Vagina (tissue), 2 donors: ENCODE measurements at places on chromosomes 7 and 10. TPM values are rescaled to one million over a fixed set of nuclear protein-coding genes. Genes with fewer than 3 reads are reported as not detected.
A peak's percentile ranks its signal among the peaks of the same experiment; 100 is the strongest.

GRCh38 chr7:47371733-47372368, 210.1 kb downstream of the TNS3 start:
- no peak overlapping the region for H3K27ac ChIP-seq
- no peak overlapping the region for H3K4me3 ChIP-seq
- peaks cover 13% of the 10 kb centered on the region for H3K36me3 ChIP-seq

GRCh38 chr10:6310977-6311376, 108.2 kb downstream of the PFKFB3 start:
- H3K36me3 ChIP-seq, result no peaks in the 10 kb centered on the region
- no peak overlapping the region for H3K4me3 ChIP-seq
- H3K4me1 ChIP-seq, result no peaks in the 10 kb centered on the region
- no peaks in the 10 kb centered on the region for H3K27me3 ChIP-seq
- no peak for DNase-seq

Gene FGFR2
- 54.0 TPM for total RNA-seq

Gene CALCR
- total RNA-seq, result not detected

DNA sequence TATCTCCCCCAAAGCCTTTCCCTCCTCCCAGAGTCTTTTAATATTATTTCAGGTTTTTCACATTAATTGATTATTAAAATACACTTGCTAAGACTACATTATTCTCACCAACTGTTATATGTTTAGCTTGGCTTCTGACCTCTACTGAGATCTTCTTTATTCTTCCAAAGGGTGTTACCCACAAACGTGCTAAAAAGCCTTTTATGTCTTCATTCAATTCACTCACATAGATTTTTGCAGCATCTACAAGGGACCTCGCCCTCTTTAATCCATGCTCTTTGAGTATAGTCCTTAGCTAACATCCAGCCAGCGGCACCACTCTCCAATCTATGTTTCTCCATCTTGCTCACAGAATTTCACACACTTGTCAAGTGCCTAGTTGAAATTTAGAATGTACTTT, 115.9 kb downstream of the HIPK2 start:
- H3K27me3 ChIP-seq, result no peaks in the 10 kb centered on the region
- no peaks in the 10 kb centered on the region for H3K36me3 ChIP-seq
- H3K27ac ChIP-seq, result no peak overlapping the region
- DNase-seq, result no peak
- no peak overlapping the region for H3K4me3 ChIP-seq
- peaks cover 28% of the 10 kb centered on the region for H3K4me1 ChIP-seq

- no peak for DNase-seq
- no peaks in the 10 kb centered on the region for H3K4me1 ChIP-seq
- H3K4me3 ChIP-seq, result no peak overlapping the region
These were observed 46.4 kb upstream of the RSBN1L start for GRCh38 chr7:77649716-77650349.

DNA sequence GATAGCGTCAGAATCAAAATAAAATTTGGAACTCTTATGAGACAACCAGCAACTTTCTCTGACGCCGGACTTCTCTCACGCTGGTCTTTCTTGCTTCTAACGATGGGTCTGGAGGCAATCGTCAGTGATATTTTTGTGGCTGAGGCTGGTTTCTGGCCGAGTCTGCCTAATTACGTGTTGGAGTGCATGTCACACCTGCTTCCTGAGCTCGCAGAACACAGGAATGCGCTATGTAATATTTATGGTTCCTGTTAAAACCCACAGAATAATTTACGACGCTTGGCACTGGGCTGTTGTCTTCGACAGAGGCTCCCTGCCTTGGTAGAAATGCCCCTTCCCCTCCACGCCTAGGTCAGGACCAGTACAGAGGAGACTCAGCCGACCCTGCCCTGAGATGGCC, 64.9 kb downstream of the NPTX2 start:
- no peak overlapping the region for H3K4me3 ChIP-seq
- H3K27ac ChIP-seq, result no peak overlapping the region
- H3K27me3 ChIP-seq, result no peaks in the 10 kb centered on the region
- no peaks in the 10 kb centered on the region for H3K4me1 ChIP-seq
- DNase-seq, result no peak

Gene OPN1SW
- not detected for total RNA-seq

DNA sequence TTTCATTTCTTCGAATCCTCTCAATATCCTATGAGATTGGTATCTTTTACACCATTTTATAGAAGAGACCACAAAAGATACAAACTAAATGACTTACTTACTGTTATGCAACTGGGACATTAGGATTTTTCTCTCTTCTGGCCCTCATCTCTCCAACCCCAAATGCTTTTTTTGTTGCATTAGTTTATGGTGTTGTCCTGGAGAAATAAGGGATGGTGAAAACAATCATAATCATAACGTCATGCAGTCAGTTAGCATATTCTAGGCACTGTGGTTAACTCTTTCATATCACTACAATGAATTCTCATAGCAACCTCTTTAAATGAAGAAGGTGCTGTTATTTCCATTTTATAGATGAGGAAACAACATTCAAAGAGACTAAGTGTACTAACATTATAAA, 104.6 kb downstream of the PON1 start:
- H3K27ac ChIP-seq, result no peak overlapping the region
- no peak for DNase-seq
- no peaks in the 10 kb centered on the region for H3K36me3 ChIP-seq
- H3K4me3 ChIP-seq, result no peak overlapping the region

Gene WEE2
- not detected for total RNA-seq

Gene STEAP2
- 32.2 TPM for total RNA-seq

Gene LRRC61
- total RNA-seq, result 14.0 TPM

DNA sequence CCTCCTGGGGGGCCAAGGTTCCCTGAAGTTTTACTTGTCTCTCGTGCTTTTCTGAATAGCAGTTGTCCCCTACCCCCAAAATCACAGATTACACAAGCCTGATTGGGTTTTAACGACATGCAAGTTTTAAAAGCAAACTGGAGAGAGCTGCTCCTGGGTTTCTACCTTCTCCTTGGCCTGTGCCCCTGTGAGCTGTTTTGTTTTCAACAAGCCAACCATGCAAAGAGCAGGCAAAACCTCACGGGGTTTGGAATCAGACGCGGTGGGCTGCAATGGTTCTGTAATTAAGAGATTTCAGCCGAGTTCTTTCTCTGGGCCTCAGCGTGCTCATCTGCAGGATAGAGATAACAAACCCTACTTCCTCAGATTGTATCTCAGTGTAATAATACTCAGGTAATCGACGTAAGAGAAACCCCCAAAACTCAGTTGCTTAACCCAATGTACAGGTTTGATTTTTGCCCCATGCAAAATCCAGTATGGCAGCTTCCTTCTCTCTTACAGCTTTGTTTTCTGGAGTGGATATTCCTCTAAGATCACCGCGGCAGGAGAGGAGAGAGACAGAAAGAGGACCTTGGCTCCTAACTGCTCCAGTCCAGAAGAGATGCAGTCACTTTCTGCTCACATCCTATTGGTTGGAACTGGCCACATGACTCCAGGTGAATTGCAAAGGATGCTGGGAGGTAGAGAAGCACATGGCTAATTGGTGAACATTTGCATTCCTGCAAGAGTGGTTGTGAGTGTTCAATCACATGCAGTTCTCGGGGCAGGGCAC, 42.0 kb downstream of the MYL10 start:
- H3K36me3 ChIP-seq, result no peaks in the 10 kb centered on the region
- DNase-seq, result peak; percentile 58
- H3K27ac ChIP-seq, result no peak overlapping the region
- no peaks in the 10 kb centered on the region for H3K27me3 ChIP-seq

DNA sequence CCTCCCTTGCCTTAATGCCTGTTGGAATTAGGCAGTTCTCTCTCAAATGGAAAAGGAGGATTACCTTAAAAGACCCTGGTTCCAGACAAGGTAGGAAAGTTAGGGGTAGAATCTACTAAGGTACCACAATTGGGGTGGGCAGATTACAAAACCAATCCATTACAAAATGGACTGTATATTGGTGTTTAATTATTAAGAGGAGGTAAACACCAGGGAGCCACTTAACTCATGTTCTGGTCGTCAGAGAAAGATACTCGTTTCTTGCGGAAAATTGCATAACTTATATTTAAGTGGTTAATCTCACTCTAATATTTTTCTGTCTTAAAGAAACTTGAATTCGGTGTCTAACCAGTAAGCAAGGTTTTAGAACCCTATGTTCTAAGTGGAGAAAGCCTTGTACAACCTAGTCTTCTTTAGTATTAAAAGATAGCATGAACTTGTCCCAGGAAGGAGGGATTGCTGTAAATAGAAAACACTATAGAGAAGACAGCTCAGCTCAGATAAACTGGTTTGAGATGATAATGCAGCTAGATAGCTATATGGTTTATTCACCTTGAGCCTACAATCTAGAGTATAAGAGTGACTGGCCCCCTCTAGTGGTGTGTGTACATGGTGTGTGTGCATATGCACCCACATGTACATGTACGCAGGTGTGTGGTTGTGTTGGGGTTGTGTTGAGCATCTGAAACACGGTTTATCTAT, 58.0 kb upstream of the STRIP2 start:
- H3K36me3 ChIP-seq, result peaks cover 3% of the 10 kb centered on the region
- H3K4me1 ChIP-seq, result no peaks in the 10 kb centered on the region

DNA sequence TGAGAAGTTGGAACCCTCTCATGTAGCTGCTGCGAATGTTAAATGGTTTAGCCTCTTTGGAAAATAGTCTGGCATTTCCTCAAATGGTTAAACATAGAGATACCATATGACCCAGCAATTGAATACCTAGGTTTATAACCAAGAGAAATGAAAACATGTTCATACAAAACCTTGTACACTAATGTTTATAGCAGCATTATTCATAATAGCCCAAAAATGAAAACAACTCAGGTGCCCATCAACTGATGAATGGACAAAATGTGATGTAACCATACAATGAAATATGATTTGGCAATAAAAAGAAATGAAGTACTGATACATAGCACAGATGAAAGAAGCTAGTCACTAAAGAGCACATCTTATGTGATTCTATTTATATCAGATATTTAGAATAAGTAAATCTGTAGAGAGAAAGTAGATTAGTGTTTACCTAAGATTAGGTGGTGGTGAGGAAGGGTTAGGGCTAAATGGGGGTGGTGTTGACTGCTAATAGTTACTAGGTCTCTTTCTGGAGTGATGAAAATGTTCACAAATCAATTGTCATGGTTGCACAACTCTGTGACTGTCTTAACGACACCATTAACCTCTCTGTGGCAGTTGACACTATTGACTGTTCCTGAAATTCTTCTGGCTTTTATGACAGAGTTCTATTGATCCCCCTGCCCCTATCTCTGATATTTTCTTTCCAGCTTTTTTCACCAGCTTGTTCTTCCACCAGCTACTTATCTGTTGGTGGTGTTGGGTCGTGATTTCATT, 35.2 kb downstream of the VCL start:
- H3K4me3 ChIP-seq, result no peak overlapping the region
- no peak overlapping the region for H3K27ac ChIP-seq
- no peak for DNase-seq
- peaks cover 6% of the 10 kb centered on the region for H3K36me3 ChIP-seq
- peaks cover 39% of the 10 kb centered on the region for H3K4me1 ChIP-seq

DNA sequence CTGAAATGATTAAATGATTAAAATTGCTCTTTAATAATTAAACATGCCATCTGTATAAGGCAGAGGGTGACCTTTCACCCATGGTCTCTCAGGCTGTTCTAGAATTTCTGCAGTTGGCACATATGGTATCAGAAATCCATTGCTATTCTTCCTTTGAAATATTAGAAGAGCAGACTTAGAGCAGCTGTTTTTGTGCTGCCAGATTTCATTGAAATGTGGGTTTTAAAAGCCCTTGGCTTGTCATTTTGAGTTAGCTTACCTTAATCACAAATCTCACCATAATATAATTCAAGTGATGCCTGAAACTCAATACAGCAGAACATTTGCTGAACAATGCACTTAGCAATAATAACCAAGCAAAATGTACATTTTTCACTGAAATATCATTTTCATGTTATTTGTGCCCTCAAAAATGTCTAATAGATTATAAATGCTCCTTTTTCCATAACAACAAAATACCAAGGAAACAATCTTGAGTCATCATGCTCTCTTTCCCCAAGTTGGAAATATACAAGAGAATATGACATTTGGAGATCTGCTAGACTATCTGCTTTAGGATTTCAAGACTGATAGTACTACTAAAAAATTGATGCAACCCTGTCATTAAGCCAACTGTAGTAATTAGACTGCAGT, 16.1 kb upstream of the PTTG1IP2 start:
- no peaks in the 10 kb centered on the region for H3K27me3 ChIP-seq
- H3K4me3 ChIP-seq, result no peak overlapping the region
- H3K4me1 ChIP-seq, result peaks cover 8% of the 10 kb centered on the region
- no peak for DNase-seq

GRCh38 chr10:30625080-30625479, 4.5 kb downstream of the LYZL2 start:
- no peak overlapping the region for H3K27ac ChIP-seq
- no peaks in the 10 kb centered on the region for H3K27me3 ChIP-seq
- H3K4me1 ChIP-seq, result no peaks in the 10 kb centered on the region
- no peaks in the 10 kb centered on the region for H3K36me3 ChIP-seq

Gene AGAP4
- 13.5 TPM for total RNA-seq

- H3K4me3 ChIP-seq, result no peak overlapping the region
- H3K27ac ChIP-seq, result peak overlapping the region; percentile 69
- DNase-seq, result no peak
- no peaks in the 10 kb centered on the region for H3K27me3 ChIP-seq
These were observed 45.3 kb downstream of the JAZF1 start for GRCh38 chr7:28135315-28135714.

- no peaks in the 10 kb centered on the region for H3K36me3 ChIP-seq
- no peaks in the 10 kb centered on the region for H3K4me1 ChIP-seq
- H3K27ac ChIP-seq, result no peak overlapping the region
These were observed 337.5 kb upstream of the KCND2 start for GRCh38 chr7:119935418-119936025.

- no peaks in the 10 kb centered on the region for H3K36me3 ChIP-seq
- DNase-seq, result no peak
- no peak overlapping the region for H3K4me3 ChIP-seq
- no peak overlapping the region for H3K27ac ChIP-seq
These were observed 3.4 kb downstream of the GNAT3 start for GRCh38 chr7:80508440-80508839.

Gene MYOZ1
- not detected for total RNA-seq

DNA sequence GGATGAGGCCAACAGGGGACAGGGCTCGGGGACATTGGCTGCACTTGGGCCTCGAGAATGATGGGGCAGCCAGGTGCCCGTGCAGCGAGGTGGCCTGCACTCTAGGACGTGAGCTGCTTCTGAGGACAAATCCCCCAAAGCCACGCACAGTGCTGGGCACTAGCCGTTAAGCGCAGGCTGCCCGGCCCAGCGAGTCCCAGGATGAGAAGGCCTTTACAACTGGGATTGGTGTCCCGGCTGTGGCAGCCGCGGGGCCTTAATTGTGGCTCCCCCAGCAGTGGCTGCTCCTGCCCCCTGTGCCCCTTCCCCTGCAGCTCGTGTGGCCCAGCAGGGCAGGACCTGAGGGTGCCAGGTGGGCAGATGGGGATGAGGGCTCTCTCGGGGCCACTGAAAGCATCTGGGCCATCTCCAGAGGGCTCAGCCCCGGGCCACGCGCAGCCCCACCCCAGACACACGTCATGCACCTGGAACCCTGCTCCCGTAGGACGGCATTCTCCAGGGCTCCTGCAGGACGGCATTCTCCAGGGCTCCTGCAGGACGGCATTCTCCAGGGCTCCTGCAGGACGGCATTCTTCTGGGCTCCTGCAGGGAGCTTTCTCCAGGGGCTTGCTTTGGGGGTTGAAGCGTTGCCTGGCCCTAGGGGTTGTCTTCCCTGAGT, 6.6 kb downstream of the PWWP2B start:
- H3K27me3 ChIP-seq, result no peaks in the 10 kb centered on the region
- no peak overlapping the region for H3K4me3 ChIP-seq
- peaks cover 14% of the 10 kb centered on the region for H3K36me3 ChIP-seq
- H3K27ac ChIP-seq, result no peak overlapping the region
- peaks cover 72% of the 10 kb centered on the region for H3K4me1 ChIP-seq
- no peak for DNase-seq
